ENCODE measurements at places on chromosomes 5 and 9. TPM values are rescaled to one million over a fixed set of nuclear protein-coding genes. Genes with fewer than 3 reads are reported as not detected.

Gene ERAP2
- 0.43 TPM for total RNA-seq

Gene IER5L
- total RNA-seq: 21.7 TPM

Gene LIX1
- not detected for total RNA-seq

Gene MEGF10
- not detected for total RNA-seq

GRCh38 chr5:38193015-38193581 lies 65.3 kb upstream of the EGFLAM start:
- DNase-seq: peak; percentile 43

DNA sequence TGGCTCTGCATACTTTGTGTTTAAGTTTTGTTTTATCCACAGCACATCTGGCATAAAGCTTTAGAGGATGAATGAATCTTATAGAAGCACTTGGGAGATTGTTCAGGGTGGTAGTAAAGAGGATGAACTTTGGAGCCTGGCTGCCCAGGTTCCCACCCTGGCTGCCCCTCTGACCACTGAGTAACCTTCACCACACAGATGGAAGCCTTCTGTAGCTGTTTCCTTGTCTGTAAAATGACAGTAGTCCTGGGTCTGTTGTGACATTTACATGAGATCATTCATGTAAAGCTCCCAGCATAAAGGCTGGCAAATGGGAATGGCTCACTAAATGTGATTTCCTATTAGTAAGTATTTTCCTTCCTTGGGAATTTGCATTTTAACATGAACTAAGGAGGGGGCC lies 85.7 kb upstream of the FAM169A start:
- no peak for DNase-seq

DNA sequence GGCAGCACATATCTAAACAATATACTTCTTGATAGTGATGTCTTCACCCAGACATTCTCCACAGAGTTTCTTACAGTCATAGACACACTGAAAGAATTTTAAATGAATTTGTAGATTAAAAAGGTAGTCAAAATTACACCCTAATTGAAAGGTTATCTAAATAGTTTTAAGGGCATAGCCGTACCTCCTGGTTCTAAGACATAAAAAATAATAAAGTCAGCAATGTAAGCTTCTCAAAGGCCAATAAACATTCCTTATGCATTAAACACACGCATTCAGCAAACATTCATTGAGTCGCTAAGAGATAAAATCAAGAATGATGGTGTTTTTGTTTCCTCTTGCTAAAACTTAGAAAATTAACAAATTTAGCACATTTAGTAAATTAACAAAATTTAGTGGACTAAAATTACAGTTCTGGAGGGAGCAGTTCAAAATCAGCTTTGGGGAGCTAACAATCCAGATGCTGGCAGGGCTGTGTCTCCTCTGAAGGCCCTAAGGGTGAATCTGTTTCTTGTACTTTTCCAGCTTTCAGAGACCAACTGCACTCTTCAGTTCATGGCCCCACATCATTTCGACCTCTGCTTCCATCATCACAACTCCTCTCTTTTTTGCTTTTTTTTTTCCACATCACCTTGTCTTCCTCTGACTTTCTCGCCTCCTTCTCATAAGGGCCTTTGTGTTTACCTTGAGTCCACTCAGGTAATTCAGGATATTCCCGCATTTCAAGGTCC lies 516.5 kb downstream of the DNAH5 start:
- no peak for DNase-seq

DNA sequence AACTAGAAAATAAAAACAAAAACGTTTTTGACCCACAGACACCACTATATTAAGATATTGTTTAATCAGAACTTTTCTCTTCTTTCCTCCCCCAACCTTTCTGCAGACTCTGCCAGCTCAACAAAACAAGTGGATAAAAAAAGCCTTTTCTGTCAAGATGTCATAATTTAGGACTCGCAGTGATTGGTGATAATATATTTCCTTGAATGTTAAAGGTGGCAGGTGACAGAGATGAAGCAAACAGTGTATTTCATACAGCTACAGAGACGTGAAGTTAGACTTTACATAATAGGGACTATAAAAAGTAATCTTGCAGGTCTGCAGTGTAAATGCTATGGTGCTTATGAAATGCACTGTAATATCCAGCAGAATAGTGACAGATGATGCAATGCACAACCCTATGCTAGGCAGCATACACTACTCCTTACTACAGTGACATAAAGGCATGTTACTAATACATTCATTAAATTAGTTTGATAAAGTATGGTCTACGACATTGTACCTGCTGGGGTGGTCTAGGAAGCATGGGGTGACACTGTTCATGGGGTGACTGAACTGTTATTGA lies 326.7 kb upstream of the GRAMD2B start:
- DNase-seq: no peak

- no peak for DNase-seq
Observed at GRCh38 chr5:34771076-34771475, 67.9 kb upstream of the TTC23L start.
